ENCODE measurements at places on chromosomes 5 and 9.
A peak's percentile ranks its signal among the peaks of the same experiment; 100 is the strongest.

DNA sequence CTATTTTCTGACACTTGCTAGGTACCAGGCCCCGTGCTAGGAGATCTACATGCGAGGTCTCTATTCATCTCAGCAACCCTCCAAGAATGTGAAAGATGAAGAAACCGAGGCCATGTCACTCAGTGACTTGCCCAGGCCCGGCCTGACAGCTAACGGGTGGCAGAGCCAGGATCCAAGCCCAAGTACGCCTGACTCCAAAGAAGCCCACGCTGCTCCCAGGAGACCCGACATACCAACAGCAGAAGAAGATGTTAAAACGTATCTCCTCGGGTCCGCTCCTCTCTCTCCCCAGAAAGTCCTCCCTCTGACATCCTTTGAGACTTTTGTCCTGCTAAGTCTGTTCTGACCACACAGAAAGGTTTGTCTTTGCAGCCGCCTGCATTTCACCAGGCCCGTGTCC, 65.2 kb downstream of the CRB2 start:
- DNase-seq: no peak

DNA sequence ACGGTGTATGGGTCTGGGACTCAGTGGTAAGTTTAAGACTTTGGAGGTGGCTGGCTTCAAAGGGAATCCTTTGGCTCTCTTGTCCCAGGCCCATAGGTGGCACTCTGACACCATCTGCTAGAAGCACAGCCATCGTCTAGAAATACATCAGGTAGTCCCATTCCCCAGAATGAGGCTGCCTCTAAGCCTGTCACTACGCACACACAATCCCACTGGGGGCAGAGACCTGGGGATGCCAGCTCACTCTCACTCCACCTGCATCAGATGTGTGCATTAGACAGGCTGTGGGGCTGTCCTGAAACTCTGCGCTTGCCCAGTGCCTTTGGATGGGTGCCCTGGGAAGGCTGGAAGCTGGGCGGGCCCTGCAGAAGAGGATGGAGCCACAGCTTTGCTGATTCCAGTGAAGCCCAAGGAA, 127.5 kb upstream of the PANK3 start:
- peak; percentile 65 for DNase-seq

- no peak for DNase-seq
Observed at GRCh38 chr5:362189-362588, 40.7 kb downstream of the AHRR start.

DNA sequence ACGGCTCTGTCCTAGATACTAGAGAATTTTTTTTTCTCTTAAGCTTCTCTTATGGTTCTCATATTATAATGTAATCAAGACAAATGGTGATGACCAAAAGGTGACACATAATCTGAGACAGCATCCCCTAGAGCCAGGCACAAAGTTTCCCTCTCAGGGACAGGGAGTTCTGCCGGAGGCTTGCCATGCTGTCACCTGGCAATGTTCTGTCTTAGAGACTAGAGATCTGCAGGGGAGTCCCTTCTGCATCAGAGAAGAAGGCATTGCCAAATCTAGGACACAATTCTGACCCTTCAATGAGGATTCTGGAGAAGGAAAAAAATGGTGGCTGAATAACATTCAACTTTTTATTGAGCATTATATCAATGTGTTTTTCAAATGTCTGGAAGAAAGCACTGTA, 261.2 kb upstream of the TRPC7 start:
- DNase-seq: no peak

GRCh38 chr9:122124528-122124927, 31.4 kb upstream of the TTLL11 start:
- no peak for DNase-seq

DNA sequence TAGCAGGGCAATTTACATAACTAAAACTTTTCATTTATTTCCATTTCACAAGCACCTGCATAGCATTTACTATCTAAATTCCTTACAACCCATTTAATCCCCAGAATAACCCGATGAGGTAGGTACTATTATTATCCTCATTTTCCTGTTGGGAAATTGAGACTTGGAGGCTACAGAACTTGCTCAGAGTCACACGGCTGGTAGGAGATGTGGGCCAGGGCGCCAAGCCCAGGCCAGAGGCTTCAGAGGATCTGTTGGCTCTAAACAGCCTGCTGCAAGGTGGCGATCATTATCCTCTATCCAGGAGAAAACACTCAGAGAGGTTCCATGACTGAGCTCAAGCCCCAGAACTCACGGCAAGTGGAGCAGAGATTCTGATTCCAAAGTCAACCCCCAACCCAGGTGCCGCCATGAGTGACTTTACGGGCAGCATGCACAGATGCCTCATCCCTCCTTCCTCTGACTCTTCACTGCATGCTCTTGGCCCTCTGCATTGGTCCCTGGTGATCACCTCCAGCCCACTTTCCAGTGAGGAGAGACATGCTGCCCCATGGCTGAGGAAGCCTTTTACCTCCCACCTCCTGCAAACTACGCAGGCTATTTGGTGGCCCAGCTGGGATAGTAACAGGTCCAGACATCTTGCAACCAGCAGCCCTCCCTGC, 168.4 kb upstream of the FSTL4 start:
- no peak for DNase-seq

- peak; percentile 43 for DNase-seq
Observed at GRCh38 chr5:62791059-62791458, 212.4 kb downstream of the LRRC70 start.

- no peak for DNase-seq
Observed at GRCh38 chr5:84673785-84674184, 289.1 kb upstream of the EDIL3 start.

GRCh38 chr5:126446498-126447224, 23.5 kb downstream of the GRAMD2B start:
- peak; percentile 95 for DNase-seq

GRCh38 chr9:16524823-16525222, 345.6 kb downstream of the BNC2 start:
- DNase-seq: no peak

GRCh38 chr5:98458004-98458403, 315.5 kb upstream of the RGMB start:
- DNase-seq: peak; percentile 51

- DNase-seq: no peak
Observed at GRCh38 chr9:98144076-98144475, 25.1 kb upstream of the TRIM14 start.

DNA sequence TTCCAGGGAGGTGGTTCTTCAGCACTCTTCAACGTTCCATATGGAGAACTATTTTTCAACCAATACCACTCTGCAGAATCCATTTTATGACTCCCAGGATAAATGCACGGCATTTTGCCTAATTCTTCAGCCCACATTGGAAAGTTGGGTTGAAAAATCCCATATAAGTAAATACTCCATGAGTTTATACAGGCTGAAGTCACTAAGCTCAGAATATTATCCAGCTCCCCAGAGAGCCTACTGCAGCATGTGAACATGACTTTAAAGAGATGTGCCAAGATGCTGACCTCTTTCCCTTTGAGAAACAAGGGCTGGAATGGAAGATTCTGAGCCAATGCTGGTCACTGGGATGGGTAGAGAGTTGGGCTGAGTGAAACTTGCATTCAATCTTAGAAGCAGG, 111.9 kb upstream of the SLIT3 start:
- DNase-seq: no peak

DNA sequence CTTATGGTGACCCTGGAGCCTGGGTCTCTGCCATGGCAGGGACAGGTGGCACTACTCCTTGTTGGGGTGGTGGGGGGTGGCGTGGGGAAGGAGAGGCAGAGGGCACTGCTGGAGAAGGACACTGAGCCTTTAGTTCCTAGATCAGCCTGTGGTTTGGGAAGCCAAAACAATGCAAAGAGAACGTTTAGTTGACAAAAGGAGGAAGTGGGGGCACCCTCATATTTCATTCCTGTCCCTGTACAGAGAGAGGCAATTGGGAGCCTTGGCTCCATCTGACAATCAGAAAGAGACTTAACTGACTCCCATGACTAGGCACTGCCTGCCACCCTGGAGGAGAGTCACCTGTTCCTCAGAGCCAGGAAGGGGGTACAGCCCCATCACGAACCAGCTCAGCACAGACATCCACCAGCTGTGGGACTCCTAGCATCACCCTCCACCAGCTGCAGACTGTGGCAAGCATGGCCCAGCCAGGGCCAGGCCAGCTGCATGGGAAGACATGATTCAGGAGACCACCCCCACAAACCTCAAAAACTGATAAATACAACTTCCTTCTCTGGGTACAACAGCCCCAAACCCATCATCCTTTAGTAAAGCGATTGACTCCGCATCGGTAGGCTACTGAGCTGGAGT, 257.5 kb downstream of the HSPA4 start:
- no peak for DNase-seq

- no peak for DNase-seq
Observed at GRCh38 chr5:133797167-133797566, 171.3 kb downstream of the C5orf15 start.

GRCh38 chr9:237141-237857, 22.6 kb downstream of the DOCK8 start:
- no peak for DNase-seq

GRCh38 chr9:135282808-135283207, 195.3 kb downstream of the OLFM1 start:
- DNase-seq: no peak

DNA sequence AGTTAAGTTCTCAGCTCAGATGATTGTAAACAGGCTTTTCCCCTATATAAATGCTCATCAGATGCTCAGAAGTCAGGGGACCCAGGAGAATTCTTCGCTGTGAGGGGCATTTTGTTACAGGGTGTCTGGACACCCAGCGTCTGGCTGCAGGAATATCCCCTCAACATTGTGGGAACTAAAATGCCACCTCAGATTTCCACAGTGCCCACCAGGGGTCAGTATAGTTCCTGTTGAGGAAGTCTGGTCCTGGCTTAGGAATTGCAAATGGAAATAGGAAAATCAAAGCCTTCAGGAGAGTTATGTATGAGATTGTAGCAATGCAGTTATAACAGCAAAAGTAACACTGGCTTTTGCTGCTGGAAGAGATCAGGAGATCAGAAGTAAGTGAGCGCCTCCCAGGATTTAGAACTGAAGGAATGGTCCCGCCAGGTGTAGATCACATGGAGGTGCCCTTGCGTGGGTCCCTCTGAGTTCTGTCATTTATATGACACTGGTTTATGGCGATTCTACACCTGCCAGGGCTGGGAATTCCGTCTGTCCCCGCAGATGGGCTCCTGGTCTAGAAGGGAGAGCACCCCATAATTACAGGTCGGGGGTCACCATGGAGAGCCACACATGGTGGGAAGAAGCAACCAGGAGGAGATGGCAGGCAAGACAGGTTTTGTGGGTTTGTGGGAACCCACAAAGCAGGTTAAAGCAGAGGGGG, 47.1 kb upstream of the CTSL start:
- DNase-seq: peak; percentile 64

DNA sequence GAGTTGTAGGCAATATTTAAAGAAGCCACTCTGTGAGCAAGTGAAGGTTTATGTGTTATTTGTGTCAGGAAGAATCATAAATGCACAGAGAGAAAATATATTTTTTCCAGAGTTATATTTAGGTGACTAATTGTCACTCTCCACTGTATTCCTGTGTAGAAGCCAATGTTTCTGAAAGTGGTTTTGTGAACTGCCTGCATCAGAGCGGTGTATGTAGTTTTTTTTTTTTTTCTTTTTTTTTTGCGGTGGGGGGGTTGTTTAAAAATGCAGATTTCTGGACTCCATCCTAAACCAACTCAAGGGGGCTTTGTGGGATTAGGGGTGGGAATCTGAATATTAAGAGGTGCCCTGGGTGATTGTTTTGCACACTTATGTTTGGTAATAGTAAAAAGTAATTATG, 103.4 kb downstream of the GDNF start:
- DNase-seq: no peak

- DNase-seq: no peak
Observed at GRCh38 chr9:14412775-14413174, 98.8 kb upstream of the NFIB start.

GRCh38 chr5:112245656-112246055, 173.4 kb downstream of the EPB41L4A start:
- DNase-seq: peak; percentile 13

DNA sequence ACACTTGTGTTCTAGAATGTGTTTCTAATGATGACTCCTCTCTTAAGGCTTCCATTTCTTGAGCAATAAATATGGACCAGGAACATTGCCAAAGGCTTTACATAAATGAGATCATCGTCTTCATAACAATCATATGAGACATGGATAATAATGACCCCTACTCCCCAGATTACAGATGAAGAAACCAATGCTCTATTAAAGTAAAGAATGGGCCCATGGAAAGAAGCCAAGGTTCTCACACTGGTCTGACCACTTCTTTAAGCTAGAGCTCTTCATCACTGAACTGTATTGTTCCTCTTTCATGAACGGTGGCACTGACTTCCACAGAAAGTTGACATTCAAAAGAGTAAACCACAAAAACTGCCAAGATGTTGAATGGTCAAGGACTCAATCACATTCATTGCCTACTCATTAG, 65.3 kb downstream of the MARCHF3 start:
- DNase-seq: peak; percentile 39

- DNase-seq: peak; percentile 1
Observed at GRCh38 chr9:9016597-9016996, 1217.0 kb upstream of the DMAC1 start.

DNA sequence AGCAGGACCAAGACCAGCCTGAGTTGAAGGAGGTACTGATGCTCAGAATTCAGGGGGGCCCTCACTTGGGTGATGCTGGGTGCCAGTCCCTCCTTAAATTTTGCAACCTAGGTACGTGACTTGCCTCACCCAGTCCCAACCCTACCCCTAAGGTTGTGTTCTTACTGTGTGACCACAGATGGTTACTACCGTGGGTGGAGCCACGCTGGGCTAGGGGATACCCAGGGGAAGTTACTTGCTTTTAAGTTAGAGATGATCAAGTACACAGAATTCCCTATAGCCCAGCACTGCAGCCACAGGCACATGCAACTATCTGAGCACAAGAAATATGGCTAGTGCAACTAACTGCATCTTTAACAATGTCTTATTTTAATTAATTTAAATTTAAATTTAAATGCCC, 32.9 kb downstream of the NXNL2 start:
- DNase-seq: no peak

Measured in kidney tubule cell (primary cell).